ENCODE measurements at places on chromosomes 3 and 15. TPM values are rescaled to one million over a fixed set of nuclear protein-coding genes. Genes with fewer than 3 reads are reported as not detected.

CLDN11 gene
- 14.7 TPM for total RNA-seq

GOLGA6D gene
- 0.14 TPM for total RNA-seq

PTH1R gene
- 3.7 TPM for total RNA-seq

NCKIPSD gene
- total RNA-seq: 32.5 TPM

CILP gene
- 0.07 TPM for total RNA-seq

DNA sequence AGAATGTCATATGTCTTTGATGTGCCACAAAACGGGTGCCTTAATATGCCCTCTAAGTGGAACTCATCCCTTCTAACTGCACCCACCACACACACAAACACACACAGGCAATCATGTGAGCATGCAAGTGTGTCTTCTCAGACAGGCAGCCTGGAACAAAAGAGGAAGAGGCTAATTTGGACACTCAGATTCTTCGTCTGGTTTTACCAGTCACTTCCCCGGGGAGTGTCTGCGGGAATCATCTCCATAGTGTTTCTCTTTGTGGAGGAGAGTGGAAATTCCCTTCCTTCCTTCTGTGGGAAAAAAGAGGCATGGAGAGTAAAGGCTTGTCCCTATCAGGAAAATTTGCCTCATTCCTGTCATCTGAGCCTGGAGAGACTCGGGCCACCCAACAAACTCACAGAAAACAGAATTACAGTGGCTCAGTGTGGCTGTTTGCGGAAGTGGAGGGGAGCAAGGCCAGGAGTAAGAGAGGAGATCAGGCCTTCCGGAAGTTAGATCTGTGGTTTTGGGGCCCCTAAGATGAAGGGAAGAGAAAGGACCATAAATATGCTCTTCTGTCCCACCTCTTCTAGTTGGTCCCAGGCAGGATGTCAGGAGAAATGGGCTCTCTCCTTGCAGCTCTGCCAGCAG is 212.6 kb upstream of the SEMA6D start:
- DNase-seq: no peak

- peak; percentile 89 for DNase-seq
Measured at GRCh38 chr3:67357610-67358458, 296.6 kb downstream of the SUCLG2 start.

DNA sequence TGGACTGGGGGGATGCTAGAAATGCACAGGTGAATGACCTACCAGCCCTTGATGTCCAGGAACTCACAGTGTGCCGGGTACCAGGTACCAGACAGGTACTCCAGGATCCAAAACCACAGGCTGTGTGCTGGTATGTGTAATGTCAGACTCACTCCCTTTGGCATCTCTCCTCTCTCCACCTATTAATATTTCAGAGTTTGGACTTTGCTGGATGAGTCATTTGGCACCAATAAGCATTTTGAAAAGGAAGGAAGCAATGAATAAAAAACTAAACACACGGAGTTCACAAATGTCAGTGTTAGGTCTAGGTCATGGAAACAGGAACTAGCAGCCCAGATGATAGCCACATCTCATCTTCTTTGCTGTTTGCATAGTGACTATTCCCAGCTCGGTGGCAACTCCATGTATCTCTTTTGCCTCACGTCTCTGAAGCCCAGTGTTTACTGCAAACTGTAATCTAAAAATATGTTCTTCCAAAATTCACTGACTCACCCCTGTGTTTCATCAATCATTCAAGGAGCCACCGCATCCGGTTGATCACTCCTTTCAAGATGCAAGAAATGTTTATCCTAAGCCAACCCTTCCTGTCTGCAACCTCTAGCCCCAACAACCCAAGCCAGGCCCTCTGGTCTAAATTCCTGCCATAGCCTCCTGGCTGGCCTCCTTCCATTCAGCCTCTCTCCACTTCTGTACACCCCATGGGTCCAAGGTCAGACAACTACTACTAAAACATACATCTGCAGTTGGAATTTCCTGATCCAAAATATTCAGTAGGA is 8.4 kb downstream of the ITGB5 start:
- DNase-seq: peak; percentile 39

DNA sequence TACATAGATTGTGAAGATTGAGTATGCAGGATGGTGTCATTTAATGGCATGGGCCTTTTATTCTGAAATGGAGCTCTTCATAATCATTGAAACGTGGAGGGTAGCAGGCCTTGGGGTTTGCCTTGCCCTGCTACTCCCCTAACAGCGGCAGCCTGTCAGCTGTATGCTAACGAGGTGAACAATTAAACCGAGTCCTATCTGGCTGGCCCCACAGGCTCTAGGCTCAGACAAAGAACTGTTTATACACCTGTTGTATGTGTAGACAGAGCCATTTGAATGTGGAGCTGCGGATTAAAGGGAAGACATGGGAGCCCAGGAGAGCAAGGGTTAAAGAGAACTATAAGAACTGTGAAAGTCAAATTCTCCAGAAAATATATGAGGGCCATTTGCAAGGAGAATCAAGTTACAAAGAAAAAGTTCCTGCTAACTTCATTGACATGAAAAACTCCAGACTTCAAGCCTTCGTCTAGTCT is 116.7 kb upstream of the CGNL1 start:
- DNase-seq: peak; percentile 79

GRCh38 chr3:104044002-104044401 is 1322.7 kb upstream of the ALCAM start:
- DNase-seq: no peak

GRCh38 chr3:8732413-8732812 is 1.2 kb upstream of the CAV3 start:
- DNase-seq: peak; percentile 67

- DNase-seq: peak; percentile 93
Measured at GRCh38 chr15:77944002-77944867, 133.3 kb downstream of the TBC1D2B start.

- DNase-seq: peak; percentile 96
Measured at GRCh38 chr3:181711325-181712135, at the start of gene SOX2. Gene SOX2 (plus strand): TSS chr3:181711925. CDS start chr3:181712361, 436 bp downstream.

- no peak for DNase-seq
Measured at GRCh38 chr3:15345608-15346137, 13.3 kb upstream of the SH3BP5 start.

DNA sequence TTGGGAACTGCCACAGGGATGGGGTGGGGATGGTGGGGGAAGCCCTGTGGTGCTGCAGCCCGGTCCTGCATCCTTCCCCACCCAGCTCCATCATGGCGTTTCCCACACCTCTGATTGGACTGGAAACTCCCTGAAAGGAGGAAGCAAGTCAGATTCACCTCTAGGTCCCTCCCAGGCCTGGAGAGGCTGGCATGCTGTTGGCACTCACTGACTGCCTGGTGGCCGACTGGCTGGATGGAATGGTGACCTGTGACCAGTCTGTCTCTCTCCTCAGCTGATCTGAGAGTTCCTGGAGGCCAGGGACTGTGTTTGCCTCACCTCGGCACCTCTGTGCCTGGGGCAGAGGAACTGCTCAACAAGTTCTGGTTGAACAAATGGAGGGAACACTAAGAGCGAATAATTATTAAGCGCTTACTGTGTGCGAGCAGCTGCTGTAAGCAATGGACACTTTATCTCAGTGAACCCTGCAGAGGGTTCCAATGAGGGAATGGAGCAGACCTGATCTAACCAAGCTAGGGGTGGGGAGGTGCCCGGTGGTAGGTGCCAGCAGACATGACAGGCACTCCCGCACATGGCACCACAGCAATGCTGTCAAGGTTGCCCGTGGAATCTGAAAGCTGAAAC is 3.5 kb upstream of the HHATL start:
- no peak for DNase-seq

DNA sequence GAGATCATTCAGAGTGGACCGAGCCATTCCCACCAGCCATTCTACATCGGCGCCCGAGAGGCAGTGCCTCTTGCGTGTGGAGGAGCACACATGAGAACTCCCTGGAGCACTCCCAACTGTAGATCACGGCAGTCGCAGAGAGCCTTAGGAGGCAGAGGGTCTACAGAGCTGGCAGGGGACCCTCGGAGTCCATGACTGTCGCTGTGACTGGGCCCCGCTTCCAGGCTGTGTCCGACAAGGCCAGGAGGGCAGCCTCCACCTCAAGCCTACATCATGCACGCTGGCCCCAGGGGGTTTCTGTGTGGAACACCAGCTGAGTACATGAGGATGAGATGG is 159.0 kb downstream of the CHSY1 start:
- no peak for DNase-seq

GRCh38 chr3:101084404-101084803 is 91.2 kb upstream of the ABI3BP start:
- DNase-seq: no peak

- no peak for DNase-seq
Measured at GRCh38 chr3:190036631-190037030, 84.1 kb downstream of the P3H2 start.

DNA sequence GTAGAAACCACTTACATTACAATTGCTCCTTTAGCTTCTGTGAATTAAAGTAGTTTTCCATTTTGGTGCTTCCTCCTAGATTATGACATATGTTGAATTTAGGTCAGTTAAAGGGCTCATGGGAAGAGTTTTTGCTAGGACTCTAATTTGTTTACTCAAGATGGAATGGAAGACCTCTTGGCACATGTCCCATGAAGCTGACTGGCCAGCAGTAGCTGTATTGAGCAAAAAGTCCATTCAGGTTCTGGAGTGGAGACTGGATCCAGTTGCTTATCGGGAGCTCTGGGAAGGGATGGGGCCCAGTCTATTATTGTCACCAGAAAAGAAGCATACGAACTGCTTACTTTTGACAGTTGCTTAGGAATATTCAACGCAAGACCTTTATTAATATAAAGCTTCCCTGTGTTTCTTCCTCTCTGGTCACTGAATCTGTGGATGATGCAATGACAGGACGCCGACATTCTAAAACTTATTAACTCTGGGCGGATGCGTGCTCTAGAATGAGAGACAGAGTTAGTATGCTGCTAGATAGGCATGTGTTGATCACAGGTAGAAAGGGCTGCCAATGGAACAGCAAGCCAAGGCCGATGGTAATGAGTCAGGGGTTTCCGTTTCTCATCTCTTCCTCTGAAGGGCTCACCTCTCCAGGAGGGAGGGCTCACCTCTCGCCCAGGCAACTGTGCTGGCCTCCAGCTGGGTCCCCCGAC is 155.8 kb downstream of the NR1D2 start:
- DNase-seq: no peak

GRCh38 chr3:172536993-172537419 is 13.8 kb upstream of the TNFSF10 start:
- DNase-seq: no peak

DNA sequence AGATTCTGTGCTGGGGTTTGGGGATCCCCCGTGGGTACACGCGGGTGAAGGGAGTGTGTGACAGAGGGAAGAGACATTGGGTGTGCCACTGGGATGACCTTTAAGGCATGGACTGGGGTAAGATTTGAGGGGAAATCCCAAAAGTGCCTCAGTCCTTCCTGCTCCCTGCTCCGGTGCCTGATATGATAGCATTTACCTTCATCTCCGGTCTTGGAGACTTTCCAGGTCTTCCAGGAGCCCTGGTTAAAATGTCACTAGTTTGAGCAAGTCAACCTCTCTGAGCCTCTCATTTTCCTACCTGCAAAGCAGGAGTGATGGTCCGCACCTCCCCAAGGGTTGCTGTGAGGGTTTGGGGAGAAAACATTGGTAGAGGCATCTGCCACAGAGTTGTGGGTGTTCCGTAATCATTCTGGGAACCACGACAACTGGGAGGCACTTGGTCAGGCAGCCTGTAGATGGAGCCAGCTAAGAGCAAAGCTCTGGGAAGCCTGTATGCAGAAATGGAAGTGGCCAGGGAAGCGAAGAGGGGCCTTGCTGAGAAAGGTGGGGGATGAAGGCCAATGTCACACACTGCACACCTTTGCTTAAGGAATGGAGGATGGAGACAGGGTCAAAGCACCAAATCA is 33.9 kb upstream of the KIF23 start:
- peak; percentile 80 for DNase-seq

- DNase-seq: no peak
Measured at GRCh38 chr15:35444557-35445204, 101.3 kb downstream of the DPH6 start.

- no peak for DNase-seq
Measured at GRCh38 chr3:159726231-159726964, 262.2 kb upstream of the IL12A start.

- no peak for DNase-seq
Measured at GRCh38 chr15:63134245-63134985, 12.8 kb downstream of the LACTB start.

- DNase-seq: no peak
Measured at GRCh38 chr3:159045279-159045885, 243.5 kb downstream of the MFSD1 start.
